ENCODE measurements at places on chromosomes 13 and 19.

GRCh38 chr13:33868343-33868994 lies 50.5 kb downstream of the RFC3 start:
- DNase-seq, result no peak

- no peak for DNase-seq
Observed at GRCh38 chr13:51298812-51299211, 40.7 kb upstream of the SERPINE3 start.

- no peak for DNase-seq
Observed at GRCh38 chr13:96112936-96113335, 23.0 kb downstream of the HS6ST3 start.

DNA sequence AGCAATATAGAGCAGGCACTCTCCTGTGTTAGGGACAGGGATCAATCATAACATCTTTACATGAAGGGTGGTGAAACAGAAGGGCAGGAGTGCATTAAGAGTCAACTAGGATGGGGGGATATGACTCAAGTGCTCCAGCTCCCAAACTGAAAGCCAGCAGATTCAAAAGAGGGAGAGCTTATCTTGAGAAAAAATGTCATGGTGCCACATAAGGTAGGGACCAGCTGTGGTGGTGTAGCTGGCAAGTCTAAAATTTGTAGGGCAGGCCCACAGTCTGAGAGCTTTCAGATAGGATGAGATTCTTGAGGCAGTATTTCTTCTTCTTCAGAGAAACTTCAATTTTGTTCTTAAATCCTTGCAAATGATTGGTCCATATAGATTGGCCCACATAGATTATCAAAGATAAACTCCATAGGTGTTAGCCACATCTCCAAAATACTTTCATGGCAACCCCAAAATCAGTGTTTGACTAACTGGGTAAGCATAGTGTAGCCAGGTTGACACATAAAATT lies 19.1 kb downstream of the DNAJC15 start:
- DNase-seq, result no peak

- DNase-seq, result no peak
Observed at GRCh38 chr13:66216728-66217127, 1013.4 kb downstream of the PCDH9 start.

- DNase-seq, result no peak
Observed at GRCh38 chr13:29567411-29567810, 28.1 kb downstream of the SLC7A1 start.

DNA sequence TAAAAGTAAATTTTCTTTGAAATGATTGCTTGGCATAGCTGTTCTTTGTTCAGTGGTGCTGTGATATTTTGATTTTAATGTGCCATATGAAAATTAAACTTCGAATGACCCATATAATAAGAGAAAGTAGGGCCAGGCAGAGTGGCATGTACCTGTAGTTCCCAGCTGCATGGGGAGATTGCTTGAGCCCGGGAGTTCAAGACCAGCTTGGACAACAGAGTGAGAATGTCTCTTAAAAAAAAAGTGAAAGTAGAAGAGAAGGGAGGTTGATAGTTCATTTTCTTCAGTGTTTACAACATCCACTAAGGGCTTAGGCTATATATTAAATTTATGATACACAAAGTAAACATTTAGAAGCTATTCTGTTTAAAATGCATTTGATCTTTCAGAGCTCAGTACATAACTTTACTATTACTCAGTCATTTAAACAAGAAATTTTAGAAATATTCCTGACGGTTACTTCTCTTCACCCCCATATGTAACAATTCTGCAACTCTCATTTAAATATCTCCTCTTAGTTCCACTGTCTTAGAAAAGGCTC lies 17.2 kb upstream of the RFC3 start:
- no peak for DNase-seq

- no peak for DNase-seq
Observed at GRCh38 chr13:46195016-46195415, 13.0 kb upstream of the LCP1 start.

- peak; percentile 71 for DNase-seq
Observed at GRCh38 chr13:25375727-25376358, 4.1 kb downstream of the ATP8A2 start.
